ENCODE measurements at places on chromosomes 16 and 17.

DNA sequence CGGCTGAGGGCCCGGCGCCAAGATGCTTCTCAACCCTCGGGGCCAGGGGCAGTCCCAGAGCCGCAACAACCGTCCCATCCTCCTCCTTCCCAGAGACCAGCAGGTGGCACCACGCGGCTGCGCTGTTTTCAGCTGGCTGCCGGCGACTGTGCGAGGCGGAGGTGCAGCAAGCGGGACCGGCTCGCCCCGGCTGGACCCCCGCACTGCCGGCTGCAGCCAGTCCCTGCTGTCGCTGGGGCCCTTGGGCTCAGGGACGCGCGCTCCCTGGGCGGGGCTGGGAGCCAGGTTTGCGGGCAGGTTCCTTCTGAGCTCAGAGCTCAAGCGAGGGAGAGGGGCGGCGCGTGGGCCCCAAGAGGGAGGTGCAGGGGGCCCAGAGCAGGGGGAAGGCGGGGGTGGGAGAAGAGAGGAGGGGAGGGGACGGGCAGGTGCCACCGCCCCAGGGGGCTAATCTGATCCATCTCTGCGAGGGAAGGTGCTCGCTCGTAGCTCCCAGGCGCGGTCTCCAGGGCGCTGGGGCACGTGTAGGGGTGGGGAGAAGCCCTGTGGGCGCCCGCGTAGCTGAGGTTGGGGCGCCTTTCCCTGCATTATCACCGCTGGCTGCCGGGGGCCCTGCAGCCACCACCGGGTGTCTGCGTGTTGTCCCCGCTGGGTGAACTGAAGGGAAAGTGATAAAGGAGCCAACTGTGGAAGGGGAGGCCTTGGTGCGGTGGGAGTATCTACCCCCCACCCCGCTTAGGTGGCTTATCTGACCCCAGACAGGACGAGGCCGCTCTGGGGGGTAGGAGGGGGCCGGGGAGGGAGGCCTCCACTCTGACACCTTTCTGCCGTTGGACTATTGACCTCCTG lies 24.2 kb downstream of the STAT5A start:
- DNase-seq = peak; percentile 82

- DNase-seq = peak; percentile 66
These were observed 2.7 kb downstream of the MPRIP start for GRCh38 chr17:17044846-17045561.

GRCh38 chr16:86048221-86048620 lies 149.3 kb downstream of the IRF8 start:
- DNase-seq = no peak

DNA sequence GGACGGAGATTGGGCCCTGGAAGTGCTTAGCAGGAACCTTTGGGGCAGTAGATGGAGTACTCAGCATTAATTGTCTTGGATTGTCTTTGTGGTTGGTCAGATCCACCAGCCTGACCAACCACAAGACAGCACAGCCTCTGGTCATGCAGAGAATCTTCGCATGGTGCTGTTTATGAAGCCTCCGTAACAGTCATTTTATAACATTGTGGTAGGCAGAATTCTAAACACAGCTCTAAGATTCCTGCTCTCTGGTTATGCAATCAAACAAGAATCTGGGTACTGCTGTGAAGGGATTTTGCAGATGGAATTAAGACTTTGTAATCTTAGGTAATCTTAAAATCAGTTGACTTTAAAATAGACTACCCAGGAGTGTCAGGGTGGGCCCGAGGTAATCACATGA lies 312.2 kb upstream of the GOT2 start:
- no peak for DNase-seq

DNA sequence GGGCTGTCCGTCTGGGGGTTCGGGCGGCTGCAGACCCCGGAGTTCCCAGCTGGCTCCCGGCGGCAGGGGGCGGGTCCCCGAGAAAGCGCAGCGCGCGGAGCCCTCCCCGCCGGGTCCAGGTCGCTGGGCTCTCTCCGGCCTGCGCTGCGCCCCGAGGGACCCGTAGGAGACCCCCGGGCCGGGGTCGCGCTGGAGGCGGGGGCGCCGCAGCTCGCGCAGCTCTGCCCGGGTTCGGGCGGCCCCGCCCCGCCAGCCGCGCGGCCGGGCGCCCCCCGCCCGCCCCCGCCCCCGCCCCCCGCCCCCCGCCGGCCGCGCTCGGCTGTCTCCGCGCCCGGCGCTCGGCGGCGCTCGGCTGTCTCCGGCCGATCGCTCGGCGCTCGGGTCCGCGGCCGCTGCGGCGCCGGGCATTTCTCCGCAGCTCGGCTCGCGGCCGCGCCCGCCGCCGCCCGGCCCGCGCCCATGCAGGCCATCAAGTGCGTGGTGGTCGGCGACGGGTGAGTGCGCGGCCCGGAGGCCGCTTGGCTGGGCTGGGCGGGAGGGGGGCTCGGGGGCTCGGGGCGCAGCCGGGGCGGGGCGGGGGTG lies at the start of gene RAC3:
TSS of gene RAC3 (plus strand) at position 376 of the 582 bp plus-strand sequence. CDS start at position 460, 84 bp downstream.
- no peak for DNase-seq

DNA sequence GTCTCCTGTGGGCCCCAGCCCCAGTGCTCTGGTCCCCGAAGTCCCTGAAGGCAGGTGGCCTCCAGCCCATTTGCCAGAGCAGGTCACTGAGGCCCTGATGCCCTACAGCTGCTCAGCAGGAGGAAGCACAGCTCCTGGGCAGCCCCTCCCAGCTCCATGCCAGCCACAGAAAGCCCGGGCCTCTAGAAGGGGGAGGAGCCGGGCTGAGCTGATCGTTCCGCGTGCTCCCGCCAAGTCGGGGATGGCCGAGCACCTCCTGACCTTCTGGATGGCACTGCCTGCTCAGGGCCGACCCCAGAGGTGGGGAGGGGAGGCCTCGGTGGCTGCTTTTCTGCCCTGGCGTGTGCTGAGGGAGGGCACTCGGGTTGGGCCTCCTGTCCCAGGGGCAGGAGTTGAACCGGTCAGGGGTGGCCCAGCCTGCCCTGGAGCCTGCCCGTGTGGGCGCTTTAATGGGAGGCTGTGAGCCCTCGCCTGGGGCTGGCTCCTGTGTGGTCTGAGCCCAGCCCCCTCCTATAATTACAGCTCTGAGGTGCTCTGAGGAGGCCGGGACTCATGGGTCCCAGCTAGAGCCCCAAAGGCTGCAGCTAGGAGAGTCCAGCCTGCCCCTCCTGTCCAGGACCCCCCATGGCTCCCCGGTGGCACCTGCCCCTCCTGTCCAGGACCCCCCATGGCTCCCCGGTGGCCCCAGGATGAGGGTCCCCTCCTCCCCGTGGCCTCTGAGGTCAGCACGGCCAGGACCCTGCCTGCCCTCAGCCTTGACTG lies 29.7 kb downstream of the ZFPM1 start:
- no peak for DNase-seq

- DNase-seq = no peak
These were observed 860 bp upstream of the DCAF7 start for GRCh38 chr17:63549289-63549945.

DNA sequence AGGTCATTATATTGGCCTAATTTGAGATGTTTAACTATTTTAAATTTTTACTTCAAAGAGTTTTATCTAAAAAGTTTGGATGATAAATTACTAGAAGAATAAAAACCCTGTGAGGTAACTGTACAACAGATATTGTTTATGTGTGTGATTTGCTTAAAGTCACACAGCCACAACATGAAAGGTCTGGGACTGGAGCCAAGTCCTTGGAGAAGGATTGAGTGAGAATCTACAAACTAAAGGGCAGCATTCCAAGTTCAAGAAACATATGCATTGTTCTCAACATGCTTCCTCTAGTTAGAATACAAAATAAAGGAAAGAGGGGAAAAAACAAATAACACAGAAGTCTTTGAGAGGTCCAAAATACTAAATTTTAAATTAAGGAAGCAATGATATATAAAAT lies 131.5 kb upstream of the MON1B start:
- no peak for DNase-seq

- DNase-seq = no peak
These were observed 22.6 kb downstream of the IST1 start for GRCh38 chr16:71917900-71918299.

DNA sequence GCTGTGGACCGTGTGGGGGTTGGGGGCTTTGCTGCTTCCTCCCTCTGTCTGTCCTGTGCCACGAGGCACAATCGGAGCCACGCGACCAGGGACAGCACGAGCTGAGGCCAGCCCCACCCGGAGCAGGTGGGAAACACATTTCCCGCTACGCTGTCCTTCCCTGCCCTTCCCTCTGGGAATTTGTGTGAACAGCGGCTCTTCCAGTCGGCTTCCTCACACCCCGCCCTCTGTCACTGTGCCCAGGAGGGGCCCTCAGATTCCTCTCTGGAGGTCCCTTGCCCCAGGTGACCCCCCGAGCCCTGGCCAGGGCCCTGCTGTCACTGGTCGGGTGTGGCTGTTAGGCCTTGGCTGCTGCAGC lies 19.6 kb downstream of the SPIRE2 start:
- DNase-seq = no peak

- DNase-seq = peak; percentile 31
These were observed 22.5 kb upstream of the CMTR2 start for GRCh38 chr16:71311553-71312158.

GRCh38 chr16:2486645-2487516 lies 12.0 kb downstream of the TBC1D24 start:
- DNase-seq = peak; percentile 88

DNA sequence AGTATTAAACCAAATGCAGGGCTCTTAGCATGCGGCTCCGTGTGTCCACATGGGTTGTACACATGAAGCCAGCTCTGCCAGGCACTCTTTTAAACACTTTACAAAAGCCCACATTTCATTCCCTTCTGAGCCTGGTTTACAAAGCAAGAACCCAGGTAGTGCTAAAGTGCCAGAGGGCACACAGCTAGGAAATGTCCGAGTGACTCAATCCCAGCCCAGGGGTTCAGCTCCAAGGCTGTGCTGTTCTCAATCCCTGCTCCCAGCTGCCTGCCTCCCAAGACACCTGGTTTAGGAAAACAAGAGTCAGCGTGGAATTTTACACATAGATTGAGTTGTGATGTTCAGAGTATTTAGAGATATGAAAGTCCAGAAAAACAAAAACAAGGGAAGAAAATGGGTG lies 13.3 kb upstream of the DCAF7 start:
- DNase-seq = no peak

DNA sequence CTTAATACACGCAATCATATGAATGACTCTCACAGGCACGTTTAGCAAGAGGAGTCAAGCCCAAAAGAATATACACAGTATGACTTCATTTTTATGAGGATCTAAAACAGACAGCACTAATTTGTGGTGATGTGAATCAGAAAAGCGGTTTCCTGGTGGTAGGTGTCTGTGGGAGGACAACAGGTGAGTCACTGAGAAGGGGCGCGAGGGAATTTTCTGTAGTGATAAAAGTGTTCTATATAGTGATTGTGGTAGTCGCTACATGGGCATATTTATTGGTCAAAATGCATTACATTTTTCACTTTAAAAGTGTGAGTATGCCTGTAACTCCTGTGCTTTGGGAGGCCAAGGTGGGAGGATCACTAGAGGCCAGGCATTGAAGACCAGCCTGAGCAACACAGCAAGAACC lies 7.6 kb upstream of the TNRC6A start:
- DNase-seq = no peak

DNA sequence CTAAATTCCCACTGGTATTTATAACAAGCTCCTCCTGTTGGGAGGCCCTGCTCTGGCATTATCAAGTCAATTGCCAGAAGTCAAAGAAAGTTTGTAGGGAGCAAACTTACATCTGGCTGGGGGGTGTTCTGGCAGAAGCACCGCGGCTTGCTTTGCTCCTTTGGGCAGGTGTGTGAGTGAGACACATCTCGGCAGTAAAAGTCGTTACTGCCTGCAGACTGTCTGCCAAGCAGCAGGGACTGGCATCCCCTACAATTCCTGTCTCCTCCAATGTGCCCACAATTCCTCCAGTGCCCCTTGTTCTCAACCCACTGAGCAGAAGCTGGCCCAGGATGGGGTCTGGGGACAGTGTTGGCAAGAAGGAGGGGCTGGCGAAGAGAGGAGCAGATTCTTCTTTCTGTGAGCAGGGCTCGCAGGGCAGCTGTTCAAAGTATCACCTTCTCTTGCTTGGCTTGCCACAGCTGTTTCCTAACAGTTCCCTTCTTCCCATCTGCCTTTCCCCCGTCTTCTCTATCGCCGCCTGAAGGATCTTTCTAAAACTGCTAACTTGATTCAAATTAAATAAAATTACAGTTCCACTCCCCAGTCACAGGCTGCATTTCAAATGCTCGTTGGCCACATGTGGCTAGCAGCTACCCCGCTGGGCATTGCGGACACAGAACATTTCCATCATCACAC lies 30.2 kb downstream of the SPACA3 start:
- DNase-seq = no peak

- no peak for DNase-seq
These were observed 808.9 kb downstream of the CDH11 start for GRCh38 chr16:64312980-64313379.

- DNase-seq = no peak
These were observed 24.9 kb downstream of the RAB11FIP3 start for GRCh38 chr16:450385-450784.

- DNase-seq = no peak
These were observed 655 bp downstream of the ATXN1L start for GRCh38 chr16:71846431-71846830.

DNA sequence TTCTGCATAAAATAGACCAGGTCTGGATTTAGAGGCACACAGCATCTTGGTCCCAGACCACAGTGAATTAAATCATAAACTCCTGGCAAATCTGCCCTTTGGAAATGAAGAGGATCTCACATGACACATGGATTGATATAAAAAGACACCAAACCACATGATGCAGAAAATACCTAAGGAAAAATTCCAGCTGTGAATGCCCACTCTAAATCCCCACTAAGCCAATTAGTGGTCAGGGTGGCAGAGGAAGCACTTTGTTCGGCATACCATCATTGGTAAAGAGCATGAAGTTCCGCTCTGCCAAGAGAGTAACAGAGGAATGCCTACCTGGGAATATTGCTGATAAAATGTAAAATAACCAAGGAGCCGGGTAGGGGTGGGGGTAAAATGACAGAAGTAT lies 32.4 kb upstream of the NOL11 start:
- DNase-seq = no peak

- DNase-seq = no peak
These were observed 13.6 kb upstream of the C1QTNF8 start for GRCh38 chr16:1109648-1110047.

GRCh38 chr16:82088483-82088882 lies 53.4 kb downstream of the HSD17B2 start:
- DNase-seq = no peak

- peak; percentile 28 for DNase-seq
These were observed 32.3 kb upstream of the CAPN15 start for GRCh38 chr16:495127-495748.

GRCh38 chr17:66925811-66926500 lies 38.6 kb upstream of the CACNG4 start:
- DNase-seq = no peak

- DNase-seq = no peak
These were observed 2.4 kb downstream of the KCNJ12 start for GRCh38 chr17:21378553-21378952.

DNA sequence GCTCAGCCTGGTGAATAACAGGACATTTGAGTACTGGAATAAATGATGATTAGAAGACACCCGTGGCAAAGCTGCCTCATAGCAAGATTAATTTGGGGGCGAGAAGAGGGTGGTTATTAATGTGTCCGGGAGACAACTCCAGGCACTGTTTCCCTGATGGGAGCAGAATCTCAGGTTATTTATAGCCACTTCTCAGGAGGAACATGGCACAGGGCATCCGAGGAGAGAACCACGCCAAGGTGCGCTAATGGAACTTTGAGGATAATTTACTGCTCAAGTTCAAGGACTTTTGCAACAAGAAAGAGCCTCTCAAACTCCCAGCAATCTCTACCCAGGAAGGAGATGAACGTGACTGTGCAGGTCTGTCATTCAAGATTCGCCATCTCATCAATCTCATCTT lies 362.5 kb upstream of the ERCC4 start:
- DNase-seq = no peak

GRCh38 chr17:17089796-17090641 lies 47.8 kb downstream of the MPRIP start:
- no peak for DNase-seq

GRCh38 chr17:79546386-79546785 lies 64.5 kb downstream of the RBFOX3 start:
- DNase-seq = no peak

- DNase-seq = no peak
These were observed 94.7 kb downstream of the SEC14L1 start for GRCh38 chr17:77235370-77235941.
